ENCODE measurements at places on chromosomes 7 and 10.

- no peak for DNase-seq
Measured at GRCh38 chr10:8898745-8899330, 844.4 kb downstream of the GATA3 start.

GRCh38 chr10:34522546-34522945 lies 292.6 kb downstream of the PARD3 start:
- DNase-seq: no peak

DNA sequence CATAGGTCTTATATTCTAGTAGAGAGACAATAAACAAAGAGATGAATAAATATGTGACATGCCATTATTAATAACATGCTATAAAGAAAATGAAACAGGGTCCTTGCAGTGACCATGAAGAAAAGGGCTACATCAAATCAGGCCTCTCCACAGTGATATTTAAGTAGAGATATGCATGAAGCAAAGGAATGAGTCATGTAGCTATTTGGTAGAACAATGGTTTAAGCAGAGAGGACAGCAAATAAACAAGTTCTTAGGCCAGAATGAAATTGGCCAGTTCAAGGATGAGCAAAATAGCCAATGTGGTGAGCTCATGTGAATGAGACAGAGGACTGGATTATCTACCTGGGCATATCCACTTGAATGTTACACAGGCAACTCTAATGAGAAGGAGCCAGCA lies 172.2 kb upstream of the FERD3L start:
- no peak for DNase-seq

- no peak for DNase-seq
Measured at GRCh38 chr10:91513598-91514424, 103.7 kb downstream of the HECTD2 start.

- no peak for DNase-seq
Measured at GRCh38 chr7:66353547-66353946, 148.4 kb downstream of the TPST1 start.

GRCh38 chr10:20117471-20117870 lies 301.2 kb downstream of the PLXDC2 start:
- no peak for DNase-seq

GRCh38 chr7:25091176-25091575 lies 33.9 kb downstream of the CYCS start:
- DNase-seq: no peak

DNA sequence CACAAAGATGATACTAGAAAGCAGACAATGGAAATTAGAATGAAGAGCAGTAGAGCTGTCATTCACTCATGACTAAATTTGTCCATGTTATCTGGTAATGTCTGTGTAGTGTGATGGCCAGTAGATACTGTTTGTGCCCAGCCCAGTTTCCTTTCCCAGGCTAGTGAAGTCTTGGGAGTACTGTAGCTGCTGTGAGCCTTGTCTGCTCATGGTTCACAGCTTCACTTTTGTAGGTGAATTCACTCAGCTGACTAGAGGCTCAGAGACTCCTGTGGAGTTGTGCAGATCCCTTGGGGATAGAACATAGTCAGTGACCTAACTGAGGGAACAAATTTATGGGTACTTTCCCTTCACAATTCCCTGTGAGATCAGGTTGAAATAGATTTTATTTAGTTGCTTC lies 572.5 kb downstream of the ARL4A start:
- no peak for DNase-seq

DNA sequence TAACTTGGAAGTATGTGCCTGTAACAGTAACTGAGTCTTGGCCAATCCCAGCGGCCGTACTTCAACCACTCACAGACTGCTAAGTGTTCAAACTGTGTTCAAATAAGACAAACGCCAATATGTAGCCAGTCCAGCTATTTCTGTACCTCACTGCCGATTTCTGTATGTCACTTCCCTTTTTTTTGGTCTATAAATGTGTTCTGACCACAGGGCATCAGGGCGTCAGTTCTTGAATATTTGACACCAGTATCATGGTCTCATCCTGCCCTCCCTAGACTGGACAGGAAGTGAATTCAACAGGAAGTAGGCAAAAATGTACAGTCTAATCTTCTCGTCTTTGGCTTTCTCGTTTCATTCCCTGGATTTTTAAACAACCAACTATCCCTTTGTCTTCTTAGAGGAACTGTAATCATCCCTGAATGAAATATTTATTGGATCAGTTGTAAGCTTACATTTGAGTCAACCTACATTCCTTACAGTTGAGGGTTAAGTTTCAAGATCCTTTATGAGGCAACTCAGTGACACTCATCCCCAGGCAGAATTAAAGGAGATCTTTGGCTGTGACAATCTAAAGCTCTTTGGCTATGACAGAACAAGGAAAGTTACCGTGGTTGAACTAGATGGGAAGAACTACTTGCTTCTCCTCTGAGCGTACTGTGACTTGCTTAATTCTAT lies 232.7 kb downstream of the NSUN6 start:
- no peak for DNase-seq

DNA sequence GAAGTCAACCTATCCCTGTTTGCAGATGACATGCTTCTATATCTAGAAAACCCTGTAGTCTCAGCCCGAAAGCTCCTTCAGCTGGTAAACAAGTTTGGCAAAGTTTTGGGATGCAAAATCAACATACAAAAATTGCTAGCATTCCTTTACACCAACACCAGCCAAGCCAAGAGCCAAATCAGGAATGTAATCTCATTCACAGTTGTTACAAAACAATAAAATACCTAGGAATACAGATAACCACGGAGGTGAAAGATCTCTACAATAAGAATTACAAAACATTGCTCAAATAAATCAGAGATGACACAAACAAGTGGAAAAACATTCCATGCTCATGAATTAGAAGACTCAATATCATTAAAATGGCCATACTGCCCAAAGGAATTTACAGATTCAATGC lies 50.4 kb upstream of the ZNF365 start:
- no peak for DNase-seq

GRCh38 chr7:91435381-91436059 lies 171.3 kb downstream of the FZD1 start:
- no peak for DNase-seq

DNA sequence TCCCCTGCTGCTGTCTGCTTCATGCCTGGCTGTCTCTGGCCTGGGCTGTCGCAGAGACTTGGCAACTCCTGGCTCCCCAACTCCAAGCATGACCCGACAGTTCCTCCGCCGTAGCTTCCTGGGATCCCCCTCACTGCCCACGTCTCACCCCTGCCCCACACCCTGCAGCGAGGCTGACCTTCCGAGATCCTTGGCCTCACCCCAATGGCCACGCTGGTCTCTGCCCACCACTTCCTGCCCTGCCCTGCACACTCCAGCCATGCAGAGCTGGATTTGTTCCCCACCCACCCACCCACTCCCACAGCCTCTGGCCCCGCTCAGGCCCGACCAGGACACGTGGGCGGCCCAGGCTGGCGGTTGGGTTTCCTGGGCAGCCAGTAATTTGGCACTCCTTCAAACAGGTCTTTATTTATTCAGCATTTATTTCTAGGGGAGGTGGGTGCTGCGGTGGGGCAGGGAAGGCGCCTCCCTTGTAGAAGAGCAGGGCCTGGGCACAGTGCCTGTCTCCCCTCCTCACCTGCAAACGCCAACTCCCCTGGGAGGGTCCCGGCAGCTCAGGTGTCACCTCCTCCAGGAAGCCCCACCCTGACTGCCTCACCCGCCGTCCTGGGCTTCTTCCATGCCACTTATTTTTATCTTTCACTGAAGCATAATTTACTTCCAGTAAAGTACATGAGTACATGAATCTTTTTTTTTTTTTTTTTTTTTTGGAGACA lies 25.5 kb downstream of the GTF2IRD1 start:
- DNase-seq: peak; percentile 22

- no peak for DNase-seq
Measured at GRCh38 chr10:77245953-77246352, 391.7 kb downstream of the KCNMA1 start.

DNA sequence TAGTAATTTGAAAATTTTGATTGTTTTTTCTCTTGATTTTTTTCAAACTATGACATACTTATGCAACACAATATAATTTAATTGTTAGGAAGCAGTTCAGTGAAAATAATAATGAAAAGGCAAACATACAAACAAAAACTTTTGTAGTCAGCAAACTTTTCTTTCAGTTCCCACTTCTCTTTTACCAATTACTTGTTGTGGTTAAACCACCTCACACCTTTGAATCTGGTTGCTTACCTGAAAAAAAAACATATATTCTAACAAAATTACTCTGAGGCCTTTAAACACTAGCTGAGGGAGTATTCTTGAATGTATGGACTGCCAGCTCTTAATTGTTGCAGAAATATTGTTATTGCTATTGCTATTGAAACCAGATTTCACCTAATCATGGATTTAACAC lies 266.2 kb upstream of the SEMA3C start:
- DNase-seq: no peak

DNA sequence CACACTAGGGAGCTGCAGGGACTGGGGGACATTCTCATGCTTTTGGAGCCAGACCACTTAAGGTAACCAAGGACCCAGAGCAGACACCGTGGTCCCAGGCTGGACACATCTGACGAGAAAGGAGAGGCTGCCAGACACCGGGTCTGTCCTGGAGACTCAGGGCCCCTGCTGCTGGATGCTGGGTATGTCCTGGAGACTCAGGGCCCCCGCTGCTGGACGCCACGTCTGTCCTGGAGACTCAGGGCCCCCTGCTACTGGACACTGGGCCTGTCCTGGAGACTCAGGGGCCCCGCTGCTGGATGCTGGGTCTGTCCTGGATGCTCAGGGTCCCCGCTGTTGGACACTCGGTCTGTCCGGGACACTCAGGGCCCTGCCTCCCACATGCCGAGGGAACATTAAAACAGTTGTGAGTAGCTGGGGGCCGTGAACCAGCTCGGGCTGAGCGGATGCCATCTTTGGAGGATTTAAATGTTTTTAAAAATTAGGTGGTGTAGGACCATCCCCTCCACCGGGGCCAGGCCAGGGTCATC lies 249.7 kb downstream of the DNAJB6 start:
- no peak for DNase-seq

GRCh38 chr7:47763063-47763974 lies 181.4 kb upstream of the TNS3 start:
- peak; percentile 57 for DNase-seq

- DNase-seq: no peak
Measured at GRCh38 chr10:124476043-124476725, 14.6 kb downstream of the LHPP start.

- no peak for DNase-seq
Measured at GRCh38 chr10:22229802-22230157, 12.0 kb upstream of the EBLN1 start.

- no peak for DNase-seq
Measured at GRCh38 chr7:133419041-133419440, 166.2 kb downstream of the EXOC4 start.

DNA sequence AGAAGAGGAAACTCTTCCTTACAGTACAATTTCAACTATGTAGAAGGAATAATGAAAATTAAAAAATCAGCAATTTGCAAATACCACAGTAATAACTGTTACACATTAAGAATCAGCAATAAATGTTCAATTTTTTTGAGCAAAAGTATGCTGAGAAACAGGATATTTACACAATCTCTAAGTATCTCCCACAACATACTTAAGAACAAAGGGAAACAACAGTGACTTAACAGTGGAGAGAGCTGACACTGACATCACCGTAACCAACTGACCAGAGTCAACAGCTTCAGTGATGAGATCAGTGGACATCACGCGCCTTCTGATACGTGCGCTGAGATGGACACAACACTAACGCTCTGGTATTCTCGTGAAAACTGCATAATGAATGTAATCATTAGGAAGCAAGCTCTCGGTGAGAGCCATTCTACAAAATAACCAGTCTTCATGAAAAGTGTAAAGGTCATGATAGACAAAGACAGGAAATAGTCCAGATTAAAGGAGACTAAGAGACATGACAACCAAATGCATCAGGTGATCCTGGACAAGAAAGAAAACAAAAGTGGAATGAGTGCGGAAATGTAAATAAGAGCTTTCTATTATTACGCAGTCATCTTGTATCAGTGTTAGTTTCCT lies 82.6 kb downstream of the PIP4K2A start:
- no peak for DNase-seq

- DNase-seq: no peak
Measured at GRCh38 chr7:1720326-1720725, 50.2 kb downstream of the ELFN1 start.

DNA sequence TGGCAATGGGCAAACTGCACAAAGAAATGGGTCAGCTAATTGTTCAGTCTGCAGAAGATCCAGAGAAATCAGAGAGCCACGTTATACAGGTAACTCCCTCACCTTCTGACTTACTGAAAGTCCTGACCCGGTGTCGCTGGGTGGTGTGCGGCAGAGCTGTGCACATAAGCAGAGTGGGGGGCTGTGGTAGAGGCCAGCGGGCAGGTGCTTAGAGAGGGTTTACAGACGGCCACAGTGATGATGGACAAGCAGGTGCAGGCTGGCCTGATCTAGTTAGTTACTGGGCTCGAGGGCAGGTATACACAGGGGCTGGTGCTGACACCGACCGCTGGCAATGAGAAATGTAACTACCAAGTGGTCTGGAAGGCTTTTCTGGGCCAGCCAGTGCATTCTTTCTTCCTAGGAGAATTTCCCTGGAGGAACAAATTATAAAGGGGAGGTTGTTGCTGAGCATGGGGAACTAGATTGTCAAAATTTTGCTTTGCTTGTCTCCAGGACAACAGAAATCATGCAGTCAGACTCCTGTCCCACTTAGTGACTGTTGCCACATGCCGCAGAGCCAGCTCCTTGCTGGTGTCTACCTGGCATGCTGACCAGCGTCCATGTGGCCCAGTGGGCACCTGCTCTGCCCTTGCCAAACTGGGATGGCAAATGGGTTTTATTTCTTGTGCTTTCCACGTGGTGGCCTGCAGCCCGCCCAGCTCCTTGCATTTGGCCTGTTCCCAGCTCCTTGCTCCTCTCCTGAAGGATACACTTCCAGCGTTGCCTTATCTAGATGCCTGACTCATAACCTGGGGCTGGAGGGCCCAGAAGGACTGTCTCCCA lies 28.8 kb downstream of the DENND10 start:
- no peak for DNase-seq

DNA sequence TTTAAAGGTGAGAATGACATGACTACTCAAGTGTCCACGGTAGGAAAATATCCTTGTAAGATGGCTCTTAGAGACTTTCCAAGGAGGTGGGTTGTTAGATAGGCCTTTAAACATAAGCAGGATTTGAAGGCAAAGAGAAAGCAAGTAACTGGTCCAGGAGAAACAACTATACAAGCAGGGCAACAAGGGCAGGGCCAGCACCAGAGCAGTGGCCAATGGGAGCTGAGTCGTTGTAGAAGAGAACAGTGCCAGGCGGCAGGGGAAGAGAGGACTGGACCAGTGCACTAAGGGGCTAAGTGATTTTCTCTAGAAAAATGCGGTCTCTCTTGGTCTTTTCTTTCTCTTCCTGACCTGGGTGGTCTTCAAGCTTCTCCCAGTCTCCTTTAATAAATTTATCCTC lies 94.9 kb downstream of the GLI3 start:
- DNase-seq: no peak

DNA sequence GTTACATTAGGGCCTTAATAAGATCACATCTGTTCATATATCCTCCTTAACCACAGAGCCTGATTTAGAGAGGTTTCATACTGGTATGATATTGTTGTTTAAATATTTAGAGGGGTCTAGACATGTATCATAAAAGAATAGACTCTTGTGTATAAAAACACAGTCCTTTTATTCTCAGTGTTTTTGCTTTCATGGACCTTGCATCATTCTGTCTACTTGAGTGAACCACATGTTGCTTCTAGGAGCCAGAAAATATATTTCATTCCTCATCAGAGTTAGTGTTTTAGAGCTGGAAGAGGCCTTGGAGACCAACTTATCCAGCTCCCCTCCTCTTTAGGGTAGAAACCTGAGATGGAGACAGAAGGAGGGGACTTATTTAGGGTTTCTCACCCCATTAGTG lies 312.8 kb downstream of the LRMDA start:
- no peak for DNase-seq

All from nephron progenitor cell (in vitro differentiated cells).